ENCODE measurements at places on chromosomes 7 and 10. TPM values are rescaled to one million over a fixed set of nuclear protein-coding genes. Genes with fewer than 3 reads are reported as not detected.

The GIMAP8 gene
- total RNA-seq: 67.5 TPM

The ZNF12 gene
- 13.4 TPM for total RNA-seq

The CYP2C18 gene
- total RNA-seq: not detected

The CTTNBP2 gene
- 0.25 TPM for total RNA-seq

The HOXA11 gene
- total RNA-seq: 16.7 TPM

The FAM200A gene
- total RNA-seq: 3.6 TPM

The NCF1 gene
- not detected for total RNA-seq

The FAM241B gene
- total RNA-seq: not detected

The IQUB gene
- total RNA-seq: not detected
